Astrocyte of the cerebellum (primary cell): ENCODE measurements at places on chromosomes 7 and 10.

GRCh38 chr7:148347981-148348380 is 242.6 kb upstream of the C7orf33 start:
- no peak for DNase-seq

- DNase-seq = no peak
Measured at GRCh38 chr7:6392712-6393666, 54.8 kb downstream of the DAGLB start.

DNA sequence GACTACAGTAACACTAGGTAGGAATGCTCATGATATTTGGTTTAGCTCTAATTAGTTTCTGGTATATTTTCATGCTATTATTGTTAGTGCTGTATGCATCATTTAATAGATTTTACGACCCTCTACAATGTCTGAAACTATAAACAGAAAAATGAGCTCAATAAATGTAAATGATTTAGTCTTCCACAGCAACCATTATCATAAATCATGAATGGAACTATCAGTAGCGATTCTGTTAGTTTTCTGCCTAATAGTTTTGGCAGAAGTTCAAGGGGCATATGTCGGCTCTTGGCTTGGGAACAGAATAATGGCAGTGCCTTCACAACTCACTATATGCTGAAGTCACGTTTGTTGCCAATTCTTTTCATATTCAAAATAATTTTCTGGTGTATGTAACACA is 494.8 kb downstream of the PARD3 start:
- no peak for DNase-seq

- no peak for DNase-seq
Measured at GRCh38 chr10:133528845-133529575, 1.8 kb downstream of the CYP2E1 start.

DNA sequence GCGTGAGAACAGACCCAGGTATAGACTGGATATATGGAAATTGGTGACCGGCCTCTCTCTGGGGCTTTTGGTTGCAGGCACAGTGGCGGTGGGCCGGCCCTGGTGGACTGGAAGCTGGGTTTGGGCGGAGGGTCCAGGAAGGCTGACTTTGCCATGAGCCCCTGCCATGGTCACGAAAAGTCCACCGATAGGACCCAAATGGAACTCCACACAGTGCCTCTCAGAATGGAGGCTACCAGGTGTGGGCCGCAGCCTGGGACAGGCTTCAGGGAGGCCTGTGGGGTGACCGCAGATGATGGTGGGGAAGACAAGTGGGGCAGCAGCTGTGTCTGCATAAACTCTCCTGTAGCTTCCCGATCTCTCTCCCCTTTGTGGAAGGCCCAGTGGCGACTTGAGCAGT is 123.2 kb downstream of the DNAJB6 start:
- DNase-seq = no peak

DNA sequence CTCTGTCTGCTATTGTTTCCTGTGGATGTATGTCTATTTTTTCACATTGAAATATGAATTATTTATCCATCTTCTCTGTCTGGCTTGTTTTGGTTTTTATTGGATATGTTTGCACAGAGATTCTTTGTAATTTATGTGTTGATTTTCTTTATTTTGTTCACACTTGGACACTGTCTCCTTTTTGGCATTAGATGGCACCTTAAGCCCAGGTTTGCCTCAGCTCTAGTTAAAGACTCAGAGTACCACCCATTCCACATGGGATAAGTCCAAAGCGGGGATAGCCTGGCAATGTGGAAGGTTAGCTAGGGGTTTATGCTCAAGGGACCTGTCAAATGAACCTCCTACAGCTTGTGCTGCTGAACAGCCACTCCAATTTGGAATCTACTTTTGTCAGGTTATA is 14.1 kb downstream of the FEZF1 start:
- DNase-seq = no peak

- no peak for DNase-seq
Measured at GRCh38 chr7:26964156-26964808, 99.9 kb upstream of the SKAP2 start.

DNA sequence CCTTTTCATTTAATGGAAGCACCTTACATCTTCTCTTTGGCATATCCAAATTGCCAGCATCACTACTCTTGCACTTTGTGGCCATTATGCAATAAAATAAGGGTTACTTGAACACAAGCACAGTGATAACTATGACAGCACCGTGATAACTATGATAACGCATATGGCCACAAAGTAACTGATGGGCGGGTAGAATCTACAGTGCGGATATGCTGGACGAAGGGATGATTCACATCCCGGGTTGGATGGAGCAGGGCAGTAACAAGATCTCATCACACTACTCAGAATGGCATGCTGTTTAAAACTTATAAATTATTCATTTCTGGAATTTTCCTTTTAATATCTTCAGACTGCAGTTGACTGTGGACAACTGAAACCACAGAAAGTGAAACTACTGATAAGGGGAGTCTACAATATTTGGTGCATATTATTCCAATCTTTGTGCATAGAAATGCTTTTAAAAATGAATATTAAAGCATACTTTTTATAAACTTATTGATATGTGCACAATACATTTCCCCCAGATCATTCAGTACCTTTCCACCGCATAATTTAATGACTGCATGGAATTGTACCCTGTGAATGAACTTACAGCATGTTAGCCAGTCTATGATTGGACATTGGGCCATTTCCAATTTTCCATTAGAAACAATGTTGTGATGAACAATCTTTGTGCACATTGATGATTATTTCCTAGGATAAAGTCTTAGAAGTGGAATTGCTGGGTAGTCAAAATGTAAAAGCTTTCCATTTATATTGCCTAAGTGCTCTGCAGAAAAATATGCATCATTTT is 136.4 kb downstream of the WNT2 start:
- no peak for DNase-seq

- DNase-seq = no peak
Measured at GRCh38 chr10:133306941-133307379, 1.7 kb downstream of the TUBGCP2 start.

DNA sequence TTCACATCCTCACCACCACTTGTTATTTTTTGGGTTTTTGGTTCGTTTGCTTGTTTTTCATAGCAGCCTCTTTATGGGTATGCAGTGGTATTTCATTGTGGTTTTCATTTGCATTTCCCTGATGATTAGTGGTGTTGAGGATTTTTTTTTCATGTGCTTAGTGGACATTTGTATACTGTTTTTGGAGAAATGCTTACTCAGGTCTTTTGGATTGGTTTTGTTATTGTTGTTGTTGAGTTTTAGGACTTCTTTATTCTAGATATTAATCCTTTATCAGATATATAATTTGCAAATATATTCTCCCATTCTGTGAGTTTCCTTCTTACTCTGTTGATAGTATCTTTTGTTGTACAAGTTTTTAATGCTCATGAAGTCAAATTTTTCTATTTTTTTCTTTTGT is 42.8 kb downstream of the GAD2 start:
- no peak for DNase-seq

- peak; percentile 70 for DNase-seq
Measured at GRCh38 chr7:30445770-30446169, 32.8 kb downstream of the NOD1 start.

GRCh38 chr7:134184767-134185166 is 57.6 kb downstream of the LRGUK start:
- DNase-seq = no peak

DNA sequence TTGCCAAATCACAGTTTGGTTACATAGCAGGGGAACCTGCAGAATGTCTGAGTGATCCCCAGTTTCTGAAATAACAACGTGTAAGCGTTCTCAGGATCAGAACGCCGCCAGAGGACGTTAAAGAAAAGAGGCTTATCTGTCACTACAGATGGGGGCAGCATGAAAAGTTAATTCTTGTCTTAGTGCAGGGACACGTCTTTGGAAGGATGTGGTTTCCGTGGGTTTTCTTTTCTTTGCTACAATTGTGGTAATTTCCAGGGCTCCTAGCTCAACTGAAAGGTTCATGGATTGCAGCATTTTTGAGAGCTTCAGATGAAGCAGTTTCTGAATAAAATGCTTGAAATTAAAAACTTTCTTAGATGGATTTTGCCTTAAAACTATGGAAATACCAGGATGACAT is 106.6 kb downstream of the PRKCQ start:
- DNase-seq = no peak

DNA sequence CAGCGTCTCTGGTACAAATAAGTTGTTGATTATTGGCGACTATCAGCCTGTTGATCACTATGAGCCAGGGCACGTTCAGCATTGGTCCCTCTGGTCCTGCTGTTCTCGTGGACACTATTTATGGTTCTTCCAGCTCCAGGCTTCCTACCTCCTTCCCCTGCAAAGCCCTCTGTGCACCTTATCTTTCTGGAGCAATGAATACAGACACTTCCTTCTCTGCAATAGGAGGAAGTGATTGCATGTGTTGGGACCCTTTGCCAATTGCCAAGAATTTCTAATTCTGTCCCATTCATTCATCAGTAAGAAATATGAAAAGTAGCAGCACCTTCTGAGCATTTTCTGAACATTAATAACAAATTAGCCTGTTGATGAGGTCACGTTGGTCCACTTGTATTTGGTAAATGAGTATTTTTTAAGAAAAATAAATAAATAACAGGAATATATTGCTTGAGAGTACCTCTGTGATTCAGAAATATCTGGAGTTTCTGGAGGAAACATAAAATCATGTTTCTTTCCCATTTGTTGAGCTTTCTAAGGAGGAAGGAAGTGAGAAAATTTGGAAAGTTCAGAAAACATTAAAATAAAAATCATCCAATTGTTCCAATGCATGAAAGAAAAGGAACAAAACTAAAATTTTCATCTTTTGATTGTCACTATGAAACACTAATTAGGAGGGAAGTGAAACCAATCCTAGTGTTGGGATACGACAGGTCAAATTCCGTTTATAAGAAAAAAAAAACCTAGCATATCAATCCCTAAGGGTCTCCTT is 259.1 kb upstream of the KLF6 start:
- no peak for DNase-seq

DNA sequence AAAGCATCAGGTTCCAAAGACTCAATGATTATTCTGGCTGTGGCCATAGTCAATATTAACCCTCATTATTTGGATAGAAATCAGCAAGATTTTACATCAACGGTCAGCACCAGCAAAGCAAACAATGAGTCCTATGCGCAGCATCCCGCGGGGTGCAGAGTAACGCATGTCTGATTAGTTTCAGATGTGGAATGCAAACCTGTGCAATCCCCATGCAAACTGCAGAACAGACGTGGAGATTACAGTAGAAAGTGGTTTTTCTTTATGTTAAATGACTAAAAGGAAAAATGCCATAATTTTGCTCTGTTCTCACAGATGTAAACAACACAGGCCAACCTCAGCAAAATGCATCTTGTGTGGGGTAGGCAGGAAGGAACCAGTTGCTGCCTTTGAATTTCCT is 258.1 kb upstream of the GRB10 start:
- DNase-seq = peak; percentile 69

DNA sequence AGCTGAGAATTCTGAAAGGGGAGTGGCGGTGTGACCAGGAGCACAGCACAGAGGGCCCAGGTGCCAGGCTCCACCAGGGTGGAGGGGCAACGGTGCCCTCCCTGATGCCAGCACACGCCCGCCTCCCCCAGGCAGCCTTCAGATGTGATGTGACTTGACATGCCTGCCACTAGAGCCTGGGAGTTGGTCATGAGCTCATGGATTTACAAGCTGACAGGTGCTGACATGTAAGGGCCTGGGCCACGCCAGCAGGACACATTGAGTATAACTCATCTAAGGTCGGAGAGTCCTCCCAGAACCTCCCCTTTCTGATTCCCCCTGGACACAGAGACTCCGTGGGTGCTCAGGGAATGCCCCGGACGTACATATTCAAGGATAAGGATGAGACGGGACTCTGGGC is 74.2 kb downstream of the LSM5 start:
- no peak for DNase-seq

DNA sequence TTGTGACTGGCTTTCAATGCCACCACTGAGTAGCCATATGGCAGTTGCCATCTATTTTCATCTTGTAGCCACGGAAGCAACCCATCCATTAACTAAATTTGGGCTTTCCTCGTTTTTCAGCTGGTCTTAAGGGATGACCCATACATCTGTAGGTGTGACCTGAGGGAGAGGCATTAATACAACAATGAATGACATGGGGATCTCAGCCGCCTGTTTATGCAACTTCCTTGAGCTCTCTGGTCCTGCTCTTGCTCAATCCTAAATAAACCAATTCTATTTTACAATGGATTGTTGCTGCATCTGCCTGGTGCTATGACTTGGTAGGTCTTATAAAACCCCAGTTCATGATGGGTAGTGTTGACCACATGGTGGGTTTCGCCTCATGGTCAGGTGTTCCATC is 21.9 kb upstream of the ADAM22 start:
- DNase-seq = no peak

GRCh38 chr7:99193527-99194220 is 14.2 kb downstream of the KPNA7 start:
- DNase-seq = peak; percentile 11

DNA sequence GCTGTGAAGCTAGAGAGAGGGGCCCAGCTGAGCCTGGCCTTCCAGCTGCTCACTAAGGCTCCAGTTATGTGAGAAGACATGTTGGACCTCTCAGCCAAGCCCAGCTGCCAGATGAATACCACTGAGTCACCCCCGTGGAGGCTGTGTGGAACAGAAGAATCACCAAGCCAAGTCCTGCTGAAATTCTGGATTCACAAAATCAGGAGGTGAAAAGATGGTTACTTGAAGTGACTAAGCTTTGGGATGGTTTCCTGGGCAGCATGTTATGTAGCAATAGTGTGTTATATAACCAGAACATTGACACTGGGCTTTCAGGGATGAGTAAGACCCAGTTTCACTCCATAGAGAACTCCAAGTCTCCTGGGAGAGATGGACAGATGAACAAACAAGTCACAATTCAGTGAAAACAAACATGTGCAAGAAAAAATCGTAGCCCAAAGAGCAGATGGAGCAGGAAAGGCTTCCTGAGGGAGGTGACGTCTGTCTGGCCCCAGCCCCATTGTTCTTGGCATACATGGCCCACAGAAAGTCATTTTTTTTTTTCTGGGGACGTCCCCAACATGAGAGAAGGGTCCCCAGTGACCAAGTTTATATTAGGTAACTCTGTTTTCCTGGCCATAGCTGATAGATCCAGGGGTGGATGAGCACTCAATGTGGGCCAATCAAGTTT is 64.1 kb upstream of the PDZD8 start:
- DNase-seq = peak; percentile 56

DNA sequence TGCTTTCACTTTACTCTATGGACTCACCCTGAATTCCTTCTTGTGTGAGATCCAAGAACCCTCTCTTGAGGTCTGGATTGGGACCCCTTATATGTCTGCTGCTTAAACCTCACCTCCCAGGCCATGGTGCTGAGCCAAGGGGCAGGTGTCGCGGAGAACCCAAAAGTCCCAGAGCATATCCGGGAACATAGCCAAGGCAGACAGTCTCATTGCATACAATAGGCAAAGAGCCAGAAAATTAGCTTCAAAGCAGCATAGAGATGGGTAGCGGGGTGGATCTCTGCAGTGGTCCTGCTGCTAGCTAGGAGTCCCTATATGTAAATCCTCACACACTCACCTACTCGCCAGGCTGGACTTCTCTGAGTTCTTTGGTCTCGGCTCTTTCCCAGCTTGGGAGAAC is 5.5 kb downstream of the CCL24 start:
- DNase-seq = no peak

DNA sequence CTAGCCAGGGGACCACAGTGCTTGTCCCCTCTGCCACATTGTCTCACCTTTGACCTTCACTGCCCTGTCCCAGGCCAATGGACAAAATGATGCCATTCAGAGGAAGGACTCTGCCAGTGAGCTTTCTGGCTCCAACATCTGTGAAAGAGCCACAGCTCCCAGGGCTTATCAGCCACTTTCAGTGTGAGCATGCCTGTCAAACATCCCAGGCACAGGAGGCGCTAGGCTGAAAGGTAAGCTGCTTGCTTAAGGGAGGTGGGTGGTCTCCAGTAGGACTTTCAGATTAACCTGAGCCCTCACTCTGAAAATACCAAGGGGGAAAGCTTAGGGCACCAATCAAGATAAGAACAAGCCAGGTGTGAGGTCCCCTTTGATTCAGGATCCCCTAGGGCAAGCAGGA is 59.8 kb upstream of the GDF10 start:
- DNase-seq = no peak
